Endodermal cell (in vitro differentiated cells): ENCODE measurements at places on chromosomes 1 and 21. TPM values are rescaled to one million over a fixed set of nuclear protein-coding genes. Genes with fewer than 3 reads are reported as not detected.
A peak's percentile ranks its signal among the peaks of the same experiment; 100 is the strongest.

The TMEM79 gene
- 1.4 and 1.5 TPM in 2 replicates for total RNA-seq

The CCDC190 gene
- 0.09 TPM in 1 of 2 replicates, not detected in the other for total RNA-seq

The TMEM82 gene
- 0.46 and 0.54 TPM in 2 replicates for total RNA-seq

The PTGER3 gene
- 0.18 and 0.20 TPM in 2 replicates for total RNA-seq

The PLPPR4 gene
- not detected in 3 replicates for total RNA-seq

The PTGFR gene
- total RNA-seq: 0.09 TPM in 1 of 2 replicates, not detected in the other

The NT5C1A gene
- total RNA-seq: 0.33 TPM in 1 of 3 replicates, not detected in the others

The KRTAP21-3 gene
- not detected in 2 replicates for total RNA-seq

The DPYD gene
- total RNA-seq: 12.5 to 17.5 TPM (median 16.1 TPM) in 3 replicates

The GCSAML gene
- not detected in 3 replicates for total RNA-seq

The DIO1 gene
- total RNA-seq: not detected in 3 replicates

The PRDX6 gene
- total RNA-seq: 483 and 492 TPM in 2 replicates

The CD164L2 gene
- 1.4 and 1.8 TPM in 2 replicates for total RNA-seq

DNA sequence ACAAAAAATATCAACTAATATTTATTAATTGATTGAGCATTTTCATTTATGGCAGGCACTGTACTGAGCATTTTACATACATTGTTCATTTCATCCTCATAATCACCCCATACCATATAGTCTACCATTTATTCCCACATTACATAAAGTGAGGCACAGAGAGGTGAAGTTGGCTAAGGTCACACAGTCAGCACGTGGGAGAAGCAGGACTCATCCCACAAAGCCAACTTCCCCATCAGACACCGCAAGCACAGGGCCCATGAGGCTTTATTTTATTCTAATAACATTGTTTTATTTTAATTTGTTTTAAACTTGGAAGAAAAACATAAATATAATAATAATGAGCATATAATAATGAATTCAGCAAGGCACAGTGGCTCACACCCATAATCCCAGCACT, 43.1 kb upstream of the CAPZB start:
- H3K27me3 ChIP-seq: no peaks in the 10 kb centered on the region
- H3K4me3 ChIP-seq: no peak overlapping the region
- no peaks in the 10 kb centered on the region for H3K4me1 ChIP-seq
- no peaks in the 10 kb centered on the region for H3K36me3 ChIP-seq
- H3K27ac ChIP-seq: no peak overlapping the region

GRCh38 chr1:2074944-2075740, 24.9 kb downstream of the PRKCZ start:
- no peaks in the 10 kb centered on the region for H3K27me3 ChIP-seq
- no peaks in the 10 kb centered on the region for H3K4me1 ChIP-seq
- H3K4me3 ChIP-seq: no peak overlapping the region
- no peak overlapping the region for H3K27ac ChIP-seq
- no peak for DNase-seq
- H3K36me3 ChIP-seq: peaks cover 4% of the 10 kb centered on the region

GRCh38 chr21:40250514-40251294, 383.5 kb downstream of the PCP4 start:
- peaks cover 79% of the 10 kb centered on the region for H3K36me3 ChIP-seq
- no peak for DNase-seq
- H3K4me1 ChIP-seq: no peaks in the 10 kb centered on the region
- no peak overlapping the region for H3K27ac ChIP-seq

GRCh38 chr1:8562881-8563865, 245.3 kb downstream of the SLC45A1 start:
- H3K4me3 ChIP-seq: peak overlapping the region; percentile 58
- peaks cover 16% of the 10 kb centered on the region for H3K4me1 ChIP-seq
- H3K27ac ChIP-seq: peak overlapping the region; percentile 11
- H3K27me3 ChIP-seq: no peaks in the 10 kb centered on the region
- peak; percentile 65 for DNase-seq
- peaks cover 6% of the 10 kb centered on the region for H3K36me3 ChIP-seq

- H3K27me3 ChIP-seq: no peaks in the 10 kb centered on the region
- peak overlapping the region; percentile 76 for H3K27ac ChIP-seq
- DNase-seq: peak; percentile 78
- no peaks in the 10 kb centered on the region for H3K36me3 ChIP-seq
Measured at GRCh38 chr1:153598309-153599172, 14.4 kb downstream of the S100A16 start.

DNA sequence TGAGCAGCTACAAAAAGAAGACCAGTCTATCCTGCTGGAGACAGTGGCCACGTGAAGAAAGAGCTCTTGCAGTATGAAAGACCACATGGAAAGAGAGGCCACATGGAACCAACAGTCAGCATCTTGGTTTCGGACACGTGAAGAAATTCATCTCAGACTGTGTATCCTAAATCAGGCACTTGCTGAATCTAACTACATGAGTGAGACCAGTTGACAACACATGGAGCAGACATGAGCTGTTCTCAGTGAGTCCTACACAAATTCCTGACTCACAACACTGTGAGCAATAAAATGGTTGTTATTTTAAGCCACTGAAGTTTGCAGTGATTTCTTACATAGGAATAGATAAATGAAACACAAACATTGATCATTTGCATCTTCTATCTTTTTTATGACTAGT, 2.4 kb upstream of the TAF1A start:
- peaks cover 23% of the 10 kb centered on the region for H3K27me3 ChIP-seq
- peaks cover 9% of the 10 kb centered on the region for H3K36me3 ChIP-seq
- H3K27ac ChIP-seq: no peak overlapping the region
- no peak overlapping the region for H3K4me3 ChIP-seq

- no peaks in the 10 kb centered on the region for H3K36me3 ChIP-seq
- H3K4me1 ChIP-seq: no peaks in the 10 kb centered on the region
- H3K4me3 ChIP-seq: no peak overlapping the region
- no peak overlapping the region for H3K27ac ChIP-seq
- H3K27me3 ChIP-seq: no peaks in the 10 kb centered on the region
Measured at GRCh38 chr1:91476533-91477217, 24.0 kb upstream of the CDC7 start.

DNA sequence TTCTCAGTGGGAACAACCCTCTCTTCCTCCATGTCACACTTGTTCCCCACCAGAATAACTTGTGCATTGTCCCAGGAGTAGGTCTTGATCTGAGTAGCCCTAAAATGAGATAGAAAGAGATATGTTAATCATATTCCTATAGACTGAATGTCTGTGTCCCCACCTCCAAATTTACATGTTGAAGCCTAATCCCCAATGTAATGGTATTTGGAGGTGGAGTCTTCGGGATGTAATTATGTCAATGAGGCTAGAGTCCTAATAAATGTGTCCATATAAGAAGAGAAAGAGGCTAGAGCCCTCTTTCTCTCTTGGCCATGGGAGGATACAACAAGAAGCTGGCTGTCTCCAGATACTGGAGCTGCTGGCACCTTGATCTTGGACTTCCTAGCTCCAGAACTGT, 54.8 kb upstream of the NRDC start:
- no peak for DNase-seq
- H3K4me3 ChIP-seq: no peak overlapping the region
- H3K27me3 ChIP-seq: no peaks in the 10 kb centered on the region

DNA sequence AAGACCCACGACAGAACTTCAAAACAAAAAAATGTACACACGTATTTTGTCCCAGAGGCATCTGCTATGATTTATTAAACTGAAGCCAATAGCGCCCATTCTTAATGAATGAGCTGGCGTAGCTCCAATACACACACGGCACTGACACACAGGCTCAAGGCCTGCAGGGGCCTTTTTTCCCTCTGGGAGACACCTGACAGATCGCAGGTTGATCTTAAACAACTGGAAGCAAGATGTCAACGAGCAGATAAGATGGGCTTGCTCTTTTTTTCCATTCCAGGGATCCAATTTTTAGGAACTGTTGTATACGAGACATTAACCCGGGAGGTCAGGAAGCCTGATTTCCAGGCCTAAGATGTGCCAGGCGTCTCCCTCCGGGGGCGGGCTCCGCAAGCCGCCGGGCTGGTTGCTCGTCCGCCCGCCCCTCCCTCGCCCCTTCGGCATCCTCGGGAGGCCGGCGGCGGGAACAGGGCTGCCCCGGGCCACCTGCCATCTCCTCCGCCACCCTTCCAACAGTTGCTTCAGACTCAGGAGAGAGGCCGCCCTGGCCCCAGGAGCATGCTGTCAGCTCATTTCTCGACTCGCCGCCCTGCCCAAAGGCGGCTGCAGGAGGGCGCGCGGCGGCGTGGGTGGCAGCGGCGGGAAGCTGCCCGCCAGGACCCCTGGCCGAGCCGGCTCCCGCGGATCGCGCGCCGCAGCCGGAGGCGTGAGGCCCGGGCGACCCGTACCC, 735 bp downstream of the TTC13 start:
- H3K27ac ChIP-seq: no peak overlapping the region
- H3K36me3 ChIP-seq: peaks cover 20% of the 10 kb centered on the region
- DNase-seq: peak; percentile 76
- peaks cover 10% of the 10 kb centered on the region for H3K4me1 ChIP-seq

DNA sequence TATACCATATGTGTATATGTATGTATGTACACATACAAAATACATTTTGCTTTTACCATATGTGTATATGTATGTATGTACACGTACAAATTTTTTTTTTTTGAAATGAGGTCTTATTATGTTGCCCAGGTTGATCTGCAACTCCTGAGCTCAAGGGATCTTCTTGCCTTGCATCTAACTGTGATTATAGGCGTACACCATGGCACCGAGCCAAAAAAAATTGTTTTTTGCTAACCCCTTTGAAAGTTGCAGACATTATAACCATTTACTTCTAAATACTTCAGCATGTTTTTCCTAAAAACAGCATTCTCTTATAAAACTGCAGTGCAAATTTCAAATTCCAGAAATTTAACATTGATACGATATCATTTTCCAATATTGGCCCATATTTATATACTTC, 147.0 kb downstream of the POU2F1 start:
- H3K27me3 ChIP-seq: no peaks in the 10 kb centered on the region
- H3K4me3 ChIP-seq: no peak overlapping the region
- DNase-seq: no peak
- peaks cover 5% of the 10 kb centered on the region for H3K36me3 ChIP-seq
- H3K4me1 ChIP-seq: no peaks in the 10 kb centered on the region

- H3K4me3 ChIP-seq: no peak overlapping the region
- DNase-seq: peak; percentile 97
- H3K27me3 ChIP-seq: peaks cover 7% of the 10 kb centered on the region
- no peaks in the 10 kb centered on the region for H3K4me1 ChIP-seq
Measured at GRCh38 chr1:17502326-17502778, 37.1 kb upstream of the ARHGEF10L start.

DNA sequence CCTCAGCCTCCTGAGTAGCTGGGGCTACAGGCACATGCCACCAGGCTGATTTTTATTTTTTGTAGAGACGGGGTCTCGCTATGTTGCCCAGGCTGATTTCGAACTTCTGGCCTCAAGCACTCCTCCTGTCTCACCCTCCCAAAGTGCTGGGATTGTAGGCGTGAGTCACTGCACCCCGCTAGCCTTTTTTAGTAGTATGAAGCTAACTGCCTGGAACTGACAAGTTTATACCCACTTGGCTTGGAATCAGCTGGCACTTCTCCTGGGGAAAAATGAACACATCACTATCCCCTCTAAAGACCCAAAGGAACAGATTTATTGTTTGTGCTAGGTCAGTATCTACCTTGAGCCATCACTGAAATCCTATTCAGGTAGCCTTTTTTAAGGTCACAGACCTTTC, 19.0 kb downstream of the TMEM63A start:
- no peak for DNase-seq
- H3K4me3 ChIP-seq: no peak overlapping the region
- no peak overlapping the region for H3K27ac ChIP-seq
- H3K36me3 ChIP-seq: peaks cover 99% of the 10 kb centered on the region
- H3K4me1 ChIP-seq: no peaks in the 10 kb centered on the region

- H3K4me1 ChIP-seq: peaks cover 3% of the 10 kb centered on the region
- DNase-seq: no peak
- H3K27me3 ChIP-seq: no peaks in the 10 kb centered on the region
- H3K36me3 ChIP-seq: peaks cover 39% of the 10 kb centered on the region
Measured at GRCh38 chr1:230857077-230857476, 11.2 kb downstream of the C1orf198 start.

GRCh38 chr1:19512545-19512944, 27.2 kb upstream of the CAPZB start:
- DNase-seq: peak; percentile 65
- H3K4me1 ChIP-seq: no peaks in the 10 kb centered on the region
- H3K27ac ChIP-seq: no peak overlapping the region
- H3K27me3 ChIP-seq: no peaks in the 10 kb centered on the region

DNA sequence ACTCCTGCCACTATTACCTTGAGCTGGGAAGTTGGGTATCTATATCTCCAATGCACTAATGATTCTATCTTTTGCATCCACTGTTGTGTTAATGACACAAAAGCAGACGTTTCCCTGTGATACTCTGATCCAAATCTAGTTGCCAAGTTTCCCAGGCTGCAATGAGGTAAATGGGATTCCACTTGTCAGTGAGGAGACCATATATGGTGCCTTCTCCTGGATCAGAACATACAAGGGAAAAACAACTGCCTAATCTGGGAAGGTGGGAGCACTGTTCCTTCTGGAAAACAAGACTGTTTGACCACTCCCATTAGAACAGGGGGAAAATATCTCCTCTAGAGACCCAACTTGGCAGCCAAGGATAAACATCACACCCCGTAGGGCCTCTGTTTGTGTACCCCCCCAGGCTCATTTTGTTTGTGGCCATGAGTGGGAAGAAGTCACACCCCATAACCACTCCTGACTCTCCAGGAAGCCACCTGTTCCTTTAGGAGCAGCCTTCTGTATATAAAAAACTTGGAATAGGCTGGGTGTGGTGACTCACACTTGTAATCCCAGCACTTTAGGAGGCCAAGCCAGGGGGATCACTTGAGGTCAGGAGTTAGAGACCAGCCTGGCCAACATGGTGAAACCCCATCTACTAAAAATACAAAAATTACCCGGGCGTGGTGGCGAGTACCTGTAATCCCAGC, 28.5 kb upstream of the SLC6A9 start:
- H3K4me1 ChIP-seq: no peaks in the 10 kb centered on the region
- H3K4me3 ChIP-seq: no peak overlapping the region
- H3K36me3 ChIP-seq: no peaks in the 10 kb centered on the region
- DNase-seq: no peak
- H3K27ac ChIP-seq: no peak overlapping the region
- peaks cover 89% of the 10 kb centered on the region for H3K27me3 ChIP-seq
